NCI-H1092 (cell line): ENCODE measurements at places on chromosomes 13 and 19.

DNA sequence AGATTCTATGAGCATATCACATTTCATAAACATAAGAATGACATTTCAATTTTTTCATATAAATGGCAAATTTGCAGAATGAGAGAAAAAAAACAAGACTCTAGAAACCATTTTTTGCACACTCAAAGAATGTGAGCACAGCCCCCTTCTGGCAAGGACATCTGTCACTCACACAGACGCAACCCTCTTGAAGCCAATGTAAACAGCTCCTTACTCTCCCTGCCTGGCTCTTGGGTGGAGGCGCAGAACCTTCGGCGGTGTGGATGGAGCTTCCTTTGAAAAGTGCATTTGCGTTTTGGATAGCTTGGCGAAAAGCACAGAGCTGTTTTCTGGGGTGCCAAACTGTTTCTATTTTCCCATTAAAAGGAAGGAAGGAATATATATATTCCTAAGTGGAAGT lies 367.6 kb upstream of the TSHZ3 start:
- no peak for DNase-seq

GRCh38 chr13:50919277-50919676 lies 9.7 kb downstream of the RNASEH2B start:
- no peak for DNase-seq

- DNase-seq: no peak
Measured at GRCh38 chr19:35438527-35438926, 9.5 kb upstream of the FFAR2 start.

- DNase-seq: no peak
Measured at GRCh38 chr13:74070065-74070464, 64.1 kb downstream of the KLF12 start.

DNA sequence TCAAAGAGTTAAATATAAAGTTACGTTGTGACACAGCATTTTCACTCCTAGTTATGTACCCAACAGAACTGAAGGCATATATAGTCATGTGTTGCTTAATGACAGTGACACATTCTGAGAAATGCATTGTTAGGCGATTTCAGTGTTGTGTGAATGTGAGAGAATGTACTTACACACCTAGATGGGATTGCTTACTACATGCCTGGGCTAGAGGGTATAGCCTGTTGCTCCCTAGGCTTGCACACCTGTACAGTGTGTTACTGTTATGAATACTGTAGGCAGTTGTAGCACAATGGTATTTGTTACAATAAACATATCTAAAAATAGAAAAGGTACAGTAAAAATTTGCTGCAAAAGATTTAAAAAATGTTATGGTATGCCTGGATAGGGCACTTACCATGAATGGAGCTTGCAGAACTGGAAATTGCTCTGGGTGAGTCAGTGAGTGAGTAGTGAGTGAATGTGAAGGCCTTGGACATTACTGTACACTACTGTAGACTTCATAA lies 89.2 kb downstream of the DHRS12 start:
- DNase-seq: no peak

GRCh38 chr13:37481011-37481884 lies 117.3 kb downstream of the POSTN start:
- peak; percentile 8 for DNase-seq

DNA sequence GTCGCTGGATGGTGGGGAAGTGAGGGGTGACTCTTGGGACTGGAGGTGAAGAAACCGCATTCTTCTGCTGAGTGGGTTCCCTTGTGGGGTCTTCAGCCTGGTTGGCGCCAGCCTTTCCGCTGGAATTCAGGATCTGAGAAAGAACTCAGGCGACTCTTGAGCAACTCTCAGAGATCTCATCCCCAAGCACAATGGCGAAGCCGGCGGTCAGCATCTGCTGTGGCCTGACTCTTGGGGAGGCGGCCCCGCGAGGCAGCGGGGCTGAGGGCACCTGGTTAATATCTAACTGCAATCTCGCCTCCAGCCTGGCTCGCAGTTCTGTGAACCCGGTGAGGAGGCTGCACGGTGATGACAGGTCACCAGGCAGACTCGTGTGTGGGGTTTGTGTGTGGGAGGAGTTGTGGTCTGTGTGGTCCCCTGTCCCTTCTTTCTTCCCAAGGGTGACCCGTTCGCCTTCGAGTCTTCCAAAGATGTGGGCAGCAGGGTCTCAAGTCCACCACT lies 883 bp downstream of the ZNF441 start:
- no peak for DNase-seq

- no peak for DNase-seq
Measured at GRCh38 chr19:5292453-5292821, 48.2 kb downstream of the PTPRS start.

- no peak for DNase-seq
Measured at GRCh38 chr13:113658836-113659235, 838 bp upstream of the ATP4B start.

- no peak for DNase-seq
Measured at GRCh38 chr13:42298392-42298791, 26.4 kb downstream of the AKAP11 start.

DNA sequence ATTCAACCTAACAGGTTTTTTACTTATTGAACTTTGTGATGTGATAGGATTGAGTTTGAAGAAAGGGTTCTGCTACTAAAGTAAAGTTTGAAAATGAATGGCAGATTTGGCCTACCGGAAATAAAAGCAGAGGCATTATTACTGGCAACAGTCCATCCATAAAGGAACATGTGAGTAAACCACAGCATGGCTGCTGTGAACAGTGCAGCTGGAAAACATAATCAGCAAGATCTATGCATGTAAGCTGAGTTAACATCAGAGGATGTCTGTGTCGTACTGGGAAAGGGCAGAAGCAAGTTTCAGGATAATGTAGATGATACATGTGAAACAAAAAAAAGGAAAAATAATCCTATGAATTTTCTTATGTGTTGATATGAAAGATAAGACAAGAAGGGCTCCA lies 87.6 kb downstream of the CYSLTR2 start:
- DNase-seq: no peak

DNA sequence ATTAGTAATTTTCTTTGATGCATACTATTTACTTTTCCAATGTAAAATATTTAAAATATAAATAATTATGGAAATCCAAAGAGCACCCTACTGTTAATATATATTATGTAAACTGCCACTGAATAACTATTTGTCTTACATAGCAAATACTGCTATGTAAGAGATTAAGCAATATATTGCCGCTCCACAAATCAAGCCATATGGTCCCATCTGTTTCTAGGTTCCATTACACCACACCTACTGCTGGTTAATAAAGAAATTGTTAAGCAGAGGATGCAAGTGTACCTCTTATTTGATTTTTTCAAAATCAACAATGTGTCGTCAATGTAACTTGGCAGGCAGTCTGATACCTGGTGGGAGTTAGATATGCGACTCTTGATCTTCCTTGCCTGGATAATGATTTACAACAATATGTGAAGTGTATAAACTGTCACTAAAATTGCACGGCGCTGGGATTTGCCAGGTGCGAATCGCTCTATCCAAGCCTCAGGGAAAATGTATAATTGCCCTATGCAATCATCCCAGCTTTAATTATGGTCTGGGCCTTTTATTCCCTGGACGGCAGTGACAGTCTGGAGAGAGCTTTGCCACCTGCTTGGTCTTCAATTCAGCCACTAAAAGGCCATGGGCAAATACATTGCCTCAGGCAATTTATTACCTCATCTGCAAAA lies 16.0 kb downstream of the SMAD9 start:
- peak; percentile 97 for DNase-seq
